Spinal cord (tissue), 10 donors: ENCODE measurements at places on chromosomes 6 and 20.
A peak's percentile ranks its signal among the peaks of the same experiment; 100 is the strongest.

DNA sequence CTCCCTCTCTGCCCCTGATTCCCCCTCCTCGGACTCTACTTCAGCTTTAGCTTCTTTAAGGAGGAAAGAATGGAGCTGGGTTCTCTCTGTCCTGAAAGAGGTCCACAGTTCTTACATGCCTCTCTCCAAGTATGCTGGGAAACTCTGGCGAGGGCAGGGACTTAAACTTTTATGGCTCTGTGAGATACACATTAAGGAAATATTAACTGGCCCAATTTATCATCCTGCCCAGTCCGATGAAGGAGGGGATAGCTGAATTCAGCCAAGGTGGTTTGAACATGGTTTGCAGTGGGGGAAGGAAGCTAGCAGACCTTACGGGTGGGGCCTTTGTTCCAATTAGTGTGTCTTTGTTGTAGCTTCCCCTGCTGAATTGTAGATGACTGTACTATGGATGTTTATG lies 121.7 kb downstream of the EYA4 start:
- DNase-seq = no peak

- no peak for DNase-seq
Observed at GRCh38 chr6:99641270-99641669, 34.6 kb downstream of the PRDM13 start.

DNA sequence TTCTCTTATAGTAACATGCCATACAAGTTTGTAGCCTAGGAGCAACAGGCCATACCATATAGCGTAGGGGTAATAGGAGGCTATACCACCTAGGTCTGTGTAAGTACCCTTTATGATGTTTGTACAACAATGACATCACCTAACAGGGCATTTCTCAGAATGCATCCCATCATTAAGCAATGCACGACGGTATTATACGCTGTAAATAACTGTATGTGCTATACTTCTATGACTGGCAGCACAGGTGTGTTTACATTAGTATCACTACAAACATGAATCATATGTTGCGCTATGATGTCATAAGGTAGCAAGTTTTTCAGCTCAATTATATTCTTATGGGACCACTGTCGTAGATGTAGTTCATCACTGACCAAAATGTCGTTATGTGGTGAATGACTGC lies 31.0 kb downstream of the ADNP start:
- no peak for DNase-seq

DNA sequence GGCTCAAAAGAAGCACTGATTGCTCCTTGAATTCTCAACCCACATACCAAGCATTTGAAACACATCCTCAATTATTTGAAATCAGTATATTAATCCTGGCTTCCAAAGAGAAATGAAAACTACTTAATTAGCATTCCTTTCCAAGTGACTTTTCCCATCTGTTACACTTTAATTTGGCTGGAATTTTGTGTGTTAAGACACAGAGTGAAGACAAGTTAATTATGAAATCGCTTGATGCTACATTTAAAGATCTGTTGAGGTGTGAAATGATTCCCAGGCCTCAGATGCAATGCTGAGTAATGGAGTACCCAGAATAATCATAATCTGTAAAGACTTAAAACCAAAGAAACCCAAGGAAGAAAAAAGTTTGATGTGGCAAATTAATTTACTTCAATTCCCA lies 241.4 kb downstream of the ADGB start:
- peak; percentile 79 for DNase-seq

DNA sequence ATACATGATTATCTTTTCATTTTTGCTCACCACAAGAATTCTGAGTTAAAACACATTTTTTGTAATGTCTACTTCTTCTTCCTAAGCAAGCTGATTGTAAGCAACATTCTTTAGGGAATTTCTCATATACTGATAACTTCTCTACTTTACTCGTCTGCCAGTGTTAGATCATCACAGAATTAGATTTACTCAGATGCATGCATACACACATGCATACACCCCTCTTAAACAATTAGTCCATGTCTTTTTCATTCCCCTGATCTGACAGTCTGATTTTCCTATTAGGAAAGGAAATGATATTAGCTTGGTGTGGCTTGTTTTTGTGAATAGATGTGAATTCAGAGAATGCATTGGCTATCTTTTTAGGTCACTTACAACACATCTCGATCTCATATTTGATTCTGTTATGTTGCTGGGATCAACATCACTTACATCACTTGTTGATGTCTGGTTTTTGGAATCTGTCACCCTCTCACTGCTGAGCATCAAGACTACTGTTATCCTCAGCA lies 91.4 kb downstream of the FIG4 start:
- no peak for DNase-seq

GRCh38 chr6:79034865-79035264 lies 43.2 kb downstream of the PHIP start:
- no peak for DNase-seq

DNA sequence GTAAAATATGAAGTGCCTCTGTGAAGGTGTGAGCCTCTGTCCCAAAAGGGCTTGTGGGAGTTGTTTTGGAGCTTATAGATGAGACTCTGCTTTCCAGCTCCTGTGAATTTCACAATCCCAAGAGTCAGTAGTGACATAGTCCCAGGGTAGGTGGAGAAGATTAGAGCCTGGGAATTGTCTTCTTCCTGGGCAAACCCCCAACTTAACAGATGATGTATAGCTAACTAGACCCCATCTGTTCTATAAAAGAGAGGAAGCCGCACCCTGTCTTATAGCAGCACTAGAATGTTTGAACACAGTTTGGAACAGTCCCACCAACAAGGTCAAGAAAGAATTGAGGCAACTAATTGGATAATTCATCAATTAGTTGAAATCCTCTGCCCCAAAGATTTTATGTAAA lies 294.7 kb downstream of the ZNF217 start:
- DNase-seq = no peak

- no peak for DNase-seq
Observed at GRCh38 chr6:72218125-72218524, 331.8 kb downstream of the RIMS1 start.

DNA sequence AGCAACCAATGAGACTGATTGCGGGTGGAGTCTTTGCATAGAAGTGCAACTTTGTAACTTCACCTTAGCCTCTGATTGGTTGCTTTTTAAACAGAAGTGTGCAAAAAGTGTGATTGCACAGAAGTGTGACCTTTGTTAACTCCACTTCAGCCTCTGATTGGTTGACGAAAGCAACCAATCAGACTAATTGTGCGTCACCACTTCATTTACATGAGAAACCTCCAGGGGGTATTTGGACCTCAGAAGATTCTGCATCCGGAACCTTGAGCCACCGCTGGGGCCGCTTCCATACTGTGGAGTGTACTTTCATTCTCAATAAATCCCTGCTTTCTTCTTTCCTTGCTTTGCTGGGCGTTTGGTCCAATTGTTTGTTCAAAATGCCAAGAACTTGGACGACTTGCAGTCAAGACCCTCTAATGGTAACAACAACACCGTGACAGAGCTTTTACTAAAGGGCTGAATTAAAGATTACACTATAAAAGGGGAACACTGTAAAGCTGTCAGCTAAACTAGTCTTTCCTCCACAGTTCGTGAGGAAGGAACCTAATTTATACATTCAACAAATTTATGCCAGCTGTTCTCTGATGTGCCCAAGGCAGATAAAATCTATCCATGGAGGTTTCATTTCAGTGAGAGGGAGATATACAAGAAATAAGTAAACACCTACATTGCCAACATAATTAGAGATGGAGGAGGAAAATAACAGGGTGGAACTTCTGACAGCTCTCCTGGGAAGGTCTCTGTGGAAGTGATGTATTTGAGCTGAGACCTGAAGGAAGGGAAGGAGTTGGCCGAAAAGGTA lies 1.4 kb upstream of the HECA start:
- no peak for DNase-seq

DNA sequence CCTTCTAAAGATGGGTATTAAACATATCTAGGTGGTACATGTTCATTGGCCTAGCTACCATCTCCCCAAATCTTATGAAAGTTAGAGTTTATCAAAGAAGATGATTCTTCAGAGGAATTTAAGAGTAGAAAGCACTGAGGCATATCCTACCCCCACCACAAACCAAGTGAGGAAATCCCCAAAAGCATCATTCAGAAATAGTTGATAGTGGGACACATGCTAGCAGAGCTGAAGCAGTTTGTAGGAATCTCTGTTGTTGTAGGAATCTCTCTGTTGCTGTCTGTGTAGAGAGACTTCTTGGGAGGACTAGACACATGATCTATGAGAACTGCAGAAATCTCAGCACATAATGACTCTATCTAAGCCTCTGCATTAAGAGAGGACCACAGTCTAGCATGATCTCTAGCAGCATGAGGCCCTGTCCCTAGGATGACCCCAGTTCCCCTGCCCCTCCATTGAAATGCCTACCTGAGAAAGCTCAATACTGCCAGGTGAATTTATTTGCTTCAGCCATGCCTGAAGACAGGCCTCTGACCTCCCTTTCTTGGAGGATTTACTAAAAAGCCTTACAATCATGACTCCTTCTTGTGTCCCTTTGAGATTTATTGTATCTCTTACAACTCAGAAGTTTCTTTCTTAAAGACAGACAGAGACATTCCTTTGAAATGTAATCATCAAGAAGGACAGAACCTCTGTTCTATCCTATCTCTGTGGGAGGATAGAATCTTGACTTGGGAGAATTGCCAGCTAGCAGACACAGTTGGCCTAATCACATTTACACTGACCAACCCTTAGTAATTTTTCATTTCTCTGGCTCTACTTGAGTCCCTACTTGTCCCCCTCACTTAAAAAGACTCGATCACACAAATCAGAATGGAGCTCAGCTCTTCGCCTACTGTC lies 582.4 kb downstream of the PHF3 start:
- no peak for DNase-seq

GRCh38 chr6:11085758-11086435 lies 7.7 kb upstream of the SMIM13 start:
- DNase-seq = no peak

GRCh38 chr6:134691180-134691579 lies 258.7 kb downstream of the ALDH8A1 start:
- no peak for DNase-seq

DNA sequence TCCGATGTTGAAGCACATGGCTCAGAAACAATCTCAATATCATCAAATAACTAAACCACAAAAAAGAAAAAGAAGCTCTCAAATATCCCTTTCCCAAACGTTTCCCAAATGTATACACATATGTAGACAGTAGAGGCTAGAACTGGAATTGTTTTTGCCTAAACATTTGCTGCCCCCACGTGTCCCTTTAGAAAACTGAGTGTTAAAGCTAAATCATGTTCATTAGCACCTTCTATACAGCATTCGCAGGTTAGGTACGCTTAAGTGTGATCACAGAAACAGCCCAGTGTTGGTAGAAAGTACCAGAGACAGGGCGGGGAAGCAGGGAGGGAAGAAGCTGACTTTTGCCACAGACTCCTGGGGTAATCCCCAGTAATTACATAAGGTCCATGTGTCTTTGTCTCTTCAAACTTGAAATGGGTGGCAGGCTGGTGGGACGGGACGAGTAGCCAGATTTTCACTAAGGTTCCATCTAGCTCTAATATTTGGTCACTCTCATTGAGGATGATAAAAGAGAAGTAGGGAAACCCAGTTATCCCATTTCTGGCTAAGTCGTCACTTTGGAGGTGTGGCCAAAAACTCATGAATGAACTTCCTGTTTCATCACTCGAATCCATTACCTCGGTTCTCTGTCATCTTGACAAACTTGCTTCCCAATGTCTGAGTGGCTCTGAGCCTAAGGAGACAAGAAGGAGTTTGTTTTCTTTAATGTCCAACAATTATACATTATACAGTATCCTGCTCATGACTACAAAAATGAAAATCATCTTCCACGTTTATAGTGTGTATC lies 15.0 kb upstream of the TFAP2A start:
- peak; percentile 94 for DNase-seq

- no peak for DNase-seq
Observed at GRCh38 chr6:133495205-133495903, 254.2 kb downstream of the EYA4 start.

DNA sequence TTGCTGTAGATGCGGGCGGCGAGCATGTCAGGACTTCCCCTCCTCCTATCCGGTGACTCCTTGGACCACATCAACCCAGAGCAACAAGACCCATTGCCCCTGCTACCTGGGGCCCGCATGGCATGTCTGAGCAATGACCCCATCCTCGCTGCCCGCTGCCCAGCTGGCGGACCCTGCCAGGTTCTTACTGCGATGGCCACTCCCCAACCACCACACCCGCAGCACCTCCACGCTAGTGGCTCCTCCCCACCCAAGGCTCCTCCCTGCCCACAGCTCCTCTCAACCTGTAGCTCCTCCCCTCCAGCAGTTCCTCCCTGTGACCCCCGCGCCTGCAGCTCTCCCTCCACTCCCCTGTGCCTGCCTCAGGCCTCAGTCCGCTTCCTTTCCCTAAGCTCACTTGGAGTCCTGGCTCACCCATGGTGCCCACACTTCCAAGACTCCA lies 17.6 kb upstream of the SERPINB9 start:
- DNase-seq = no peak

GRCh38 chr6:41685641-41686380 lies 47.5 kb downstream of the MDFI start:
- no peak for DNase-seq

- no peak for DNase-seq
Observed at GRCh38 chr6:35386989-35387388, 44.6 kb downstream of the PPARD start.

DNA sequence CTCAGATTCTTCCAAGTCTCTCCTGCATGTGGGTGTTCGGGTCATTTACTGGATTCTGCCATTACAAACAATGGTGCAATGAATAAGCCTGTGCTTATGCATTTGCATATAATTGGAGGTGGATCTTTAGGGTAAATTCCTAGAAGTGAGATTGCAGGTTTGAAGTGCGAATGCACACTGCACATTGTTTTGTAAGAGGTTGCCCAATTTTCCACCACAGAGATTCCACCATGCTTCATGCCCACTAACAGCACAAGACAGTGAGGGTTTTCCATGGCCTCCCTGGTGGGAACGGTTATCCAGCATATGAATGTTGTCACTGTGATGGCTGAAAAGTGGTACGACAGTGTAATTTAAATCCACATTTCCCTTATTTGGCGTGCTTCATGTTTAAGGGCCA lies 178.8 kb upstream of the PMEPA1 start:
- no peak for DNase-seq

GRCh38 chr6:224350-224749 lies 67.9 kb upstream of the DUSP22 start:
- no peak for DNase-seq

- DNase-seq = no peak
Observed at GRCh38 chr20:15063081-15063480, 725.7 kb upstream of the FLRT3 start.

GRCh38 chr20:50817776-50818172 lies 22.9 kb downstream of the BCAS4 start:
- DNase-seq = no peak
